Right cardiac atrium (tissue), 5 donors: ENCODE measurements at places on chromosomes 3 and 15. TPM values are rescaled to one million over a fixed set of nuclear protein-coding genes. Genes with fewer than 3 reads are reported as not detected.

Gene SLC2A2
- total RNA-seq: not detected

Gene ST3GAL6
- total RNA-seq: 29.2 TPM

Gene SCAANT1
- total RNA-seq: not detected

Gene CTXN2
- total RNA-seq: not detected

Gene SAMD7
- not detected for total RNA-seq

Gene CFAP92
- 1.0 TPM for total RNA-seq

Gene MKRN3
- 0.51 TPM for total RNA-seq

Gene SLC25A38
- 11.1 TPM for total RNA-seq

Gene PCSK6
- total RNA-seq: 21.4 TPM

Gene SYNM
- 236 TPM for total RNA-seq

Gene CPB1
- total RNA-seq: 2.4 TPM

Gene TMEM41A
- 11.8 TPM for total RNA-seq

Gene SST
- not detected for total RNA-seq

Gene ITIH1
- not detected for total RNA-seq

Gene TRIM71
- not detected for total RNA-seq

Gene ABHD2
- total RNA-seq: 108 TPM

Gene TTLL13
- total RNA-seq: 0.24 TPM

Gene CPNE9
- 0.31 TPM for total RNA-seq

Gene OR5K2
- not detected for total RNA-seq

Gene PAQR5
- 0.40 TPM for total RNA-seq

Gene KIAA1143
- 27.1 TPM for total RNA-seq

Gene SNTN
- total RNA-seq: not detected
